ENCODE measurements at places on chromosomes 3 and 15. TPM values are rescaled to one million over a fixed set of nuclear protein-coding genes. Genes with fewer than 3 reads are reported as not detected.

DNA sequence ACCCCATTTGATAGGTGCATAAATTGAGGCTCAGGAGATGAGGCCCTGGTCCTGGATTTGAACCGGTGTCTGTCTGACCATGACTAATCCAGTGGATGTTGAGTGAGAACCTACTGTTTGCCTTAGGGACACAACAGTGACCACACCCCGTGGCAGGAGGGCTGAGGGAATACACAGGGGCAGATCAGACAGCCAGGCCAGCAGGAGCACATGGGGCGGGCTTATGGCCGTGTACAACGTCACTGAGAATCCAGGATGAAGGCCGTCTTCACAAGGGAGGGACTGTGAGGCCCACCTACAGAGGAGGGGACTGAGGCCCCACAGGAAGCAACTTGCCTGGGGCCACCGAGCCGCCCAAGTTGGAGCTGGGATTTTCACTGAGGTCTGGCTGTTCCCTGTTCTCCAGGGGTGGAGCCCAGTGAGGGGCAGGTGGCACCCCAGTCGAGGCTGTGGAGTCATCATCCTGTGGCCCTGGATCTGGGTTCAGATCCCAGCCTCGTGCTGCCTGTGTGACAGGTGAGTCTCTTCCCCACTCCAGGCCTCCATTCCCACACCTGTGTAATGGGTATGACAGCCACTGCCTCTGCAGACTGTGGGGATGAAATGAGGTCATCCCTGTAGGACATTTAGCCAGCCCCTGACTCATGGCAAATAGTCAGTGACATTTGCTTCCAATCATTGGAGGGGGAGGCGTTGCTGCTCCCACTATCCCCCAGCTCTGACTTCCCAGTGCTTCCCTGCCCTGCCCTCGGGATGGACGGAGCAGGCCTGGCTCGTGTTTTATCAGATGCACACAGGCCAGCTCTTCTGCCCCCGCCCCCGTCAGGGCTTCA, 6.3 kb upstream of the PLXND1 start:
- peak overlapping the region; percentile 66 for H3K27ac ChIP-seq
- no peaks in the 10 kb centered on the region for H3K36me3 ChIP-seq
- no peak overlapping the region for H3K4me3 ChIP-seq
- peaks cover 57% of the 10 kb centered on the region for H3K4me1 ChIP-seq

DNA sequence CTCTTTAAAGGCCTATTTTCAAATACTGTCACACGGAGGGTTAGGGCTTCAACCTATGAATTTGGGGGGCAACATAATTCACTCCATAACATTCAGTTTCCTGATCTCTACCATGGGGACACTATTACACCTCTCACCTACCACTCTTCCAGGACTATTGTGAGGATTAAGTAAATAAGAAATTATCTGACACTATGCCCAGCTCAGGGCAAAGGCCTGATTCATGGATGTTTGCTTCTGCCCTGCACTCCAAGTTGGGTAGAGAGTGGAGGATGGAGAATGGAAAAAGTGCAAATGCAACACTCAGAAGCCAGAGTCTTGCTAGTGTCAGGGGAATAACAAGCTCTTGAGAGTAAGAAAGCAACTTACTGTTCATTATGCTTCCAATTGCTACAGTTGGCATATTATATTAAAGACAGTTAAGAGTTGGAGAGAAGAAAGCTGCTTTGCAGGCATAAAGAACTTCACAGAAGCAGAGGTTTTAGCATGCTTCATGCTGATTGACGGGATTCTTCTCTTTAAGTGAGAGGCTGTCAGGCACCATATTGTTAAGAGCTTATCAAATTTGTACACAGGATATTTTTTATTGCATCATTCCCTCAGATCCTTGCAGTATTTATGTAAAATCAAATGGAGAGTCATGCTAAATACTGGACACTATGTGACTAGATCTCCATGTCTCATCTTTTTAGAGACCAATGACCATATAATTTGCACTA, 375.3 kb downstream of the VPS13C start:
- no peaks in the 10 kb centered on the region for H3K36me3 ChIP-seq
- DNase-seq: no peak
- H3K4me1 ChIP-seq: no peaks in the 10 kb centered on the region

DNA sequence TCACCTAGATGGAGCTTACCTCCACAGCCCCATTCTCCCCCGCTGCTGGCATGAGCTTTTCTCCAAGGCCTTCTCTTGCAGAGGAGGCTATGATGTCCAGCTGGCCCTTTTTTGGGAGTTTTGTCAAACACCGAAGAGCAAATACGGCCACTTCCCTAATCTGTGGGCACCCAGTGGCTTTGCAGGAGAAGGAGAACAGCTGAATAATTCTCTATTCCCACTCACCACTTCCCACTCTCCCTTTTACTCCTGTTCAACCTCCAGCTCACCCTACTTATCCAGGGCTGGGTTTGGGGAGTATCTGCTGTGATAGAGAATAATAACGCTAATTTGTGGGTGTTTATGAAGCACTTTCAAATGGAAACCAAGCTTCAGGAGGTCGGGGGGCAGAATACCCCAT, 93.0 kb downstream of the AAGAB start:
- H3K27ac ChIP-seq: peak overlapping the region; percentile 36
- no peaks in the 10 kb centered on the region for H3K27me3 ChIP-seq
- H3K36me3 ChIP-seq: peaks cover 23% of the 10 kb centered on the region
- H3K4me3 ChIP-seq: no peak overlapping the region

GRCh38 chr3:19202754-19203153, 54.4 kb downstream of the KCNH8 start:
- DNase-seq: no peak
- no peaks in the 10 kb centered on the region for H3K36me3 ChIP-seq
- H3K4me3 ChIP-seq: no peak overlapping the region
- H3K27me3 ChIP-seq: no peaks in the 10 kb centered on the region
- no peaks in the 10 kb centered on the region for H3K4me1 ChIP-seq

GRCh38 chr15:90840954-90841353, 27.4 kb upstream of the FURIN start:
- H3K27me3 ChIP-seq: no peaks in the 10 kb centered on the region
- H3K36me3 ChIP-seq: no peaks in the 10 kb centered on the region
- H3K4me3 ChIP-seq: no peak overlapping the region
- no peak for DNase-seq

- no peaks in the 10 kb centered on the region for H3K36me3 ChIP-seq
- peak overlapping the region; percentile 59 for H3K27ac ChIP-seq
- peak; percentile 9 for DNase-seq
Measured at GRCh38 chr3:184786280-184786941, 25.6 kb upstream of the VPS8 start.

DNA sequence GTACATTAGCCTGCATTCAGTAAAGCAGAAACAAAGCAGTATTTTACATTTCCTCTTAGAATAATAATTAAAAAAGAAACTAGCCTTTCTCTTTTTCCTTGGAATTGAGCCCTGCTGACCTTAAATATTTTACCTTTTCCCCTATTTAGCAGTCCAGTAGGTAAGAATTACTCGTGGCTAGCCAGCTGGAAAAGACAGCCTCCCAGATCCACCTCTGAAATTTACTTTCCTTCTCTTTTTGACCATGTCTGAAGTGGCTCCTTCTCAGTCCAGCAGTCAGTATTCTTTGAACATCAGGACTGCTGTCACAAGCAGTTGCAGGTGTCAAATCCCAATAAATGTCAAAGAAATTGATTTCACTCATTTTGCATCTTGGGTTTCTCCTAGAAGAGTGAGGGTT, 311.5 kb upstream of the DCBLD2 start:
- H3K27me3 ChIP-seq: no peaks in the 10 kb centered on the region
- no peak for DNase-seq
- H3K36me3 ChIP-seq: no peaks in the 10 kb centered on the region
- H3K4me3 ChIP-seq: no peak overlapping the region

GRCh38 chr3:78969483-78969882, 798.3 kb downstream of the ROBO1 start:
- no peaks in the 10 kb centered on the region for H3K36me3 ChIP-seq
- peaks cover 4% of the 10 kb centered on the region for H3K4me1 ChIP-seq
- H3K4me3 ChIP-seq: no peak overlapping the region
- DNase-seq: no peak

GRCh38 chr15:76163457-76164295, 103.9 kb downstream of the TMEM266 start:
- H3K36me3 ChIP-seq: no peaks in the 10 kb centered on the region
- H3K27ac ChIP-seq: peak overlapping the region; percentile 40
- no peak overlapping the region for H3K4me3 ChIP-seq
- H3K27me3 ChIP-seq: no peaks in the 10 kb centered on the region
- DNase-seq: peak; percentile 25

DNA sequence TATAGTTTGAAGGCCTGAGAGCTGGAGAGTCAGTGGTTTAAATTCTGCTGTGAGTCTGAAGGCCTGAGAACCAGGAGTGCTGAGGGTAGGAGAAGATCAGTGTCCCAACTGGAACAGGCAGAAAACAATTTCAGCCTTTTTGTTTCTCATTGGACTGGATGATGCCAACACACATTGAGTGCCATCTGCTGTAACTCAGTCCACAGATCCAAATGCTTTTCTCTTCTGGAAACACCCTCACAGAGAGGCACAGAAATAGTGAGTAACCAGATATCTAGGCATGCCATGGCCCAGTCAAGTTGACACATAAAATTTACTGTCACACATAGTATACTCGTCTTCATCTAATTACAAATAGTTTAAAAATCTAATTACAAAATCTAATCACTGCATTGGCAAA, 100.8 kb downstream of the NEO1 start:
- H3K4me3 ChIP-seq: no peak overlapping the region
- no peak for DNase-seq
- H3K27ac ChIP-seq: no peak overlapping the region

DNA sequence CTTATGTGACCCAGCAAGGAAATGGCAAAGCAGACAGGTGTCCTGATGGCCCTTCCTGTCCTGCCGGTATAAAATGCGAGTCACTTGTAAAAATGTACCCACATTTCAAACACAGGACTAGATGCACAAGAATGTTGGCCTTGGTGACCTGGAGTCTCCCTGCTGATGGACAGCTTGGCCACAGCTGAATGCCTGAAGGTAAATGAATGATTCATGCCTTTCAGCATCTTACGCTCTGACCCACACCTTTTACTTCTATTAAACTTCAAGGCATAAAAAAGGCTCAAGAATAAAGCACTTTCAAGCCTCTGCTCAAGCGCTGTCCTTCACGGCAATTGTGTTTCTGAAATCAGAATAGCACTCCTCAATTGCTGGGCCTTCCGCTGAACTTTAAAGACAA, 228.0 kb upstream of the SLCO3A1 start:
- H3K27ac ChIP-seq: no peak overlapping the region
- H3K4me1 ChIP-seq: peaks cover 18% of the 10 kb centered on the region
- DNase-seq: no peak
- H3K4me3 ChIP-seq: no peak overlapping the region
- no peaks in the 10 kb centered on the region for H3K27me3 ChIP-seq
- H3K36me3 ChIP-seq: no peaks in the 10 kb centered on the region

DNA sequence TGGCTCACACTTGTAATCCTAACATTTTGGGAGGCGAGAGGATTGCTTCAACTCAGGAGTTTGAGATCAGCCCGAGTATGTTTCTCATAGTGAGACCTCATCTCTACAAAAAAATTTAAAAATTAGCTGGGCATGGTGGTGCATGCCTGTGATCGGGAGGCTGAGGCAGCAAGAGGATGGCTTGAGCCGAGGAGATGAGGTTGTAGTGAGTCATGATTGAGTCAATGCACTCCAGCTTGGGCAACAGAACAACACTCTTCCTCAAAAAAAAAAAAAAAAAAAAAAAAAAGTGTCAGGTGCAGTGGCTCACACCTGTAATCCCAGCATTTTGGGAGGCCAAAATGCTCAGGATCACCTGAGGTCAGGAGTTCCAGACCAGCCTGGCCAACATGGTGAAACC, 2.4 kb downstream of the RPL39L start:
- no peaks in the 10 kb centered on the region for H3K36me3 ChIP-seq
- DNase-seq: no peak
- peaks cover 6% of the 10 kb centered on the region for H3K4me1 ChIP-seq

GRCh38 chr3:9955067-9955502, 2.9 kb upstream of the PRRT3 start:
- no peaks in the 10 kb centered on the region for H3K27me3 ChIP-seq
- no peak for DNase-seq

- H3K36me3 ChIP-seq: no peaks in the 10 kb centered on the region
- H3K27ac ChIP-seq: no peak overlapping the region
- no peaks in the 10 kb centered on the region for H3K4me1 ChIP-seq
Measured at GRCh38 chr3:146498002-146498736, 28.8 kb upstream of the PLSCR2 start.

DNA sequence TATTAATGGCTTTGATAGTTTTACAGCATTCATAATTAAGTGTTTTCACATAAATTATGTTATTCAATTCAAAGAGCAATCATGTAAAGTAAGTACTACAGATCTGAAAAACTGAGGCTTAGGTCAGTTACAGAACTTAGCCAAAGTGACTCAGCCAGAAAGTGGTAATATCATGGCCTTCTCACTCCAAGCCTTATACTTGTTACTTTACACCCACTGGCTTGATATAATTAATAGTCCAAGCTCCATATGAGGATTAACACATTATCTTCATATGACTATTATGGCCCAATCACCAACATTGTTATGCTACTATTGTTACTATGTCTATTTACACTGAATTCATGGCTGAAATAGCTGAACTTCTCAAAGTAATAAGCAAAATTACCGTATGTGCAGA, 50.7 kb downstream of the TIGIT start:
- H3K27ac ChIP-seq: no peak overlapping the region
- no peak overlapping the region for H3K4me3 ChIP-seq
- no peaks in the 10 kb centered on the region for H3K27me3 ChIP-seq
- no peak for DNase-seq

DNA sequence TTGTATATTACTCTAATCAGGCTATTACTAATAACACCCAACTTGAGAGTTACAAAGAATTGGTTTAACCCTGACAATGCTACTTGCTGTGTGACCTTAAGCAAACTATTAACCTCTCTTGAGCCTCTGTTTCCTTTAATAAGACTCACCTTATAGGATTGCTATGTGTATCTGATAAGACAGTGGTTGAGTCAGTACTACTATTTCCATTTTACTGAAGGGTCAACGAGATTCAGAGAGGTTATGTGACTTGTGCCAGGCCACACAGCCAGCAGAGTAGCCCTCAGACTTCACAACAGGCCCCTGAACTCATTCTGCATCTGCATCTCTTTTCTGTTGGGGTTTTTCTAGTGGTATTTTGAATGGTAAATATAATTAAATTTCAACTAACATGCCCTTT, 420.1 kb downstream of the MAGI1 start:
- no peak for DNase-seq
- H3K36me3 ChIP-seq: no peaks in the 10 kb centered on the region
- no peaks in the 10 kb centered on the region for H3K4me1 ChIP-seq
- H3K27me3 ChIP-seq: no peaks in the 10 kb centered on the region

- no peaks in the 10 kb centered on the region for H3K36me3 ChIP-seq
- H3K4me1 ChIP-seq: peaks cover 17% of the 10 kb centered on the region
- H3K27me3 ChIP-seq: no peaks in the 10 kb centered on the region
- no peak for DNase-seq
Measured at GRCh38 chr3:146503461-146504202, 34.3 kb upstream of the PLSCR2 start.

- no peaks in the 10 kb centered on the region for H3K36me3 ChIP-seq
- peak overlapping the region; percentile 71 for H3K27ac ChIP-seq
- no peak for DNase-seq
Measured at GRCh38 chr3:55636300-55637195, 149.4 kb upstream of the WNT5A start.

The HYAL1 gene
- total RNA-seq: 1.8 TPM

The ASB14 gene
- not detected for total RNA-seq

The CTDSPL gene
- 39.0 TPM for total RNA-seq

The RUBCN gene
- total RNA-seq: 44.3 TPM

The MCF2L2 gene
- 1.1 TPM for total RNA-seq

The CCRL2 gene
- 1.5 TPM for total RNA-seq

The TRIM71 gene
- total RNA-seq: not detected

The STAB1 gene
- 15.5 TPM for total RNA-seq

The COL6A5 gene
- 0.15 TPM for total RNA-seq

The SOX14 gene
- total RNA-seq: not detected

The DPPA2 gene
- total RNA-seq: not detected

The CLDN18 gene
- total RNA-seq: not detected

The SCAANT1 gene
- not detected for total RNA-seq

The P2RY14 gene
- total RNA-seq: 1.2 TPM

The CGNL1 gene
- total RNA-seq: 3.8 TPM

Measured in esophagus squamous epithelium (tissue), 5 donors.